Suppressor macrophage (primary cell): ENCODE measurements at places on chromosomes 4 and X.

- DNase-seq = peak; percentile 32
Observed at GRCh38 chr4:82031376-82031927, 342.3 kb downstream of the HNRNPD start.

DNA sequence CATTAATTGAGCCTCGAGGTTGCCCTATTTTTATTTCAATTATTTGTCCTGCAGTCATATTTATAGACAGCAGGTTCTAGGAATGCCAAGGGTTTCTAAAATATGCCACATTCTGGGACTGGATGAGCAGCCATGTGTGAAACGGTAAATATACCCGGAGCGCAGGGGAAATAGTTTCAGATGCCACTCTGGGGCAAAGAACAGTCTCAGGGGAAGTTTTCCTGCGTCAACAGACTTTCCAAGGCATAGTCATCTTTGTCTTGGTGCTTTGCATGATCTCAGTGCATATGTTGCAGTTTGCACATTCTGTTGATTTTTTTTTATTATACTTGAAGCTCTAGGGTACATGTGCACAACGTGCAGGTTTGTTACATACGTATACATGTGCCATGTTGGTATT, 71.0 kb downstream of the GPAT3 start:
- DNase-seq = no peak

- no peak for DNase-seq
Observed at GRCh38 chr4:55980725-55981124, 32.0 kb downstream of the CEP135 start.

GRCh38 chrX:150897421-150898320, 797 bp downstream of the CD99L2 start:
- DNase-seq = no peak

DNA sequence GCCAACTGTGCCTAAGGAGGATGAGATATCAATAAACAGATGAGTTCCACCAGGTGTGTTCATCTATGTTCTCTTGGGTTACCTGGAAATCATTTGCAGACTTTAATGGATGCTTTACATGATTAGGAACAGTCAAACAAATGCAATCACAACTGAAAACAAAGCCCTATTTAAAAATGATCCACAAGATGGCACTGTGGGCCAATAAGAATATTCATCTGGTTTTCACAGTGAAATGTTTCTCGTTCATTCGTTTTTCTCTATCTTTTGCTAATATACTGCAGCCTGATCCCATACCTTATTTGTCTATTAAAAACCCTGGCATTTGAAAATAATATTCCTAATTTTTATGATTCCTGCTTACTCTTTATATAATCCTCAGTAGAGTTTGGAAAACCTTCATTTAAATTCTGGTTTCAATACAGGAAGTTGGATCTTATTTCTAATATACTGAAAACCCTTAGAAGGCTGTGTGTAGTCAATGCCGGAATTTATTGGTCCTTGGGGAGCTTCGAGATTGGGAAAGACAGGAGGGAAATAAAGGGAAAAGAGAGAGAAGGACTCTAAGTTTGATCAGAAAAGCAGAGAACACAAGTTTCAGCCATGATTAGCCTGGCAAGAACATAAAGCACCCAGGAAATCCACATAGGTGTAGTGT, 63.8 kb upstream of the TAPT1 start:
- peak; percentile 15 for DNase-seq

DNA sequence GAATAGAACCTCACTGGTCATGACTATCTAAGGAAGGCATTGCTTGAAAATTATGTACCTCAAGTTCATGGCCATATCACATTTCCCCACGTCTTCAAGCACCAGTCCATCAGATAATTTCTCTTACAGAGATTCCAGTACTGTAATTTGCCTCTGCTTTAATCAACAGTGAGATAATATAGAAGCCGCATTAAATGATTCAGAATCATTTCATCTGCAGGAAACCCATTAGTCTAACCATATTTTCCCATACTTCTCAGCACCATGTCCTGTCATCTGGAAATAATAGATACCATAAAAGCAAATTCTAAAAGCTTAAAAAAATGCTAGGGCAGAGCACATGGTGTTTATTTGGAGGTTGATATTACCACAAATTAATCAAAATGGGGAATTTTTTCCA, 310.3 kb upstream of the SLIT2 start:
- no peak for DNase-seq

GRCh38 chr4:26484032-26484515, 6.2 kb downstream of the CCKAR start:
- DNase-seq = no peak

- no peak for DNase-seq
Observed at GRCh38 chrX:69546417-69546816, 42.3 kb downstream of the NALF2 start.

DNA sequence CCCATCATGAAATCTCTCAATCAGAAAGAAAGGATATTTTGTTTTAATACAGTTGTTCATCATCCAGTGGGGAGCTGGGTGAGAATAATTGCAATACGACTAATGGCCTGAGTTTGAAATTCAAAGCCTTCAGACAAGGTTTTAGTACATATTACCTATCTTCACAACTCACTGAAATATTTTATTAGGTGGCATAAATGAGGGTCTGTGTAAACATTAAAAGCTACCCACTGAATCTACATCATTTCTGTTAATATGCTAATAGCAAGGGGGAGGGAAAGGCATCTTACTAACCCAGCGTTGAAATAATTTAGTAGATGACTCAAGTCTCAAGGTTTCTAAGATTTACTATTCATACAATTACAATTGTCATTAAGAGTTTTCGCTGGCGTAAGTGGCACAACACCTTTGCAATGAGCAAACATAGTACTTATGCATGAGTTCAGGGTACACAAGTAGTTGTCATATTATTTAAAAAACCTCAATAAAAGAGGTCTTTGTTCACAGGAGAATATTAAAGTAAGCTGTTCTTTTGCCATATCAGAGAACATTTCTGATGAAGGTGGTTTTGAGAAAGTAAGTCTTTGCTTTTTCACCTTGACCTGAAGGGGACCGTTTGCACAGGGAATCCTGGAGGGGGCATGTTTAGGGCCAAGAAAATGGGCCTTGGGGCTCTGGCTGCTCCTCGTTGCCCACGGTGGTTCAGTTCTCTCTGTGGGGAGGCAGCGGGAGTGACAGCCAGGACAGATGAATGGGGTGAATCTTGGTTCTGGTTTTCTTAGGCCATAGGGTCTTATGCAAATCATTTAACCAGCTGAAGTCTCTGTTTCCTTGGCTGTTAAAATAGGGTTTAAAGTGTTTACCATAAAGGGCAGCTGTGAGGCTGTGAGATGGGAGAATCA, 4.5 kb upstream of the RHOH start:
- no peak for DNase-seq

GRCh38 chrX:101676571-101676970, 16.9 kb upstream of the ARMCX2 start:
- no peak for DNase-seq

- DNase-seq = no peak
Observed at GRCh38 chrX:65741823-65742222, 74.4 kb downstream of the MSN start.

GRCh38 chr4:80216100-80216761, 18.9 kb downstream of the PRDM8 start:
- peak; percentile 45 for DNase-seq

DNA sequence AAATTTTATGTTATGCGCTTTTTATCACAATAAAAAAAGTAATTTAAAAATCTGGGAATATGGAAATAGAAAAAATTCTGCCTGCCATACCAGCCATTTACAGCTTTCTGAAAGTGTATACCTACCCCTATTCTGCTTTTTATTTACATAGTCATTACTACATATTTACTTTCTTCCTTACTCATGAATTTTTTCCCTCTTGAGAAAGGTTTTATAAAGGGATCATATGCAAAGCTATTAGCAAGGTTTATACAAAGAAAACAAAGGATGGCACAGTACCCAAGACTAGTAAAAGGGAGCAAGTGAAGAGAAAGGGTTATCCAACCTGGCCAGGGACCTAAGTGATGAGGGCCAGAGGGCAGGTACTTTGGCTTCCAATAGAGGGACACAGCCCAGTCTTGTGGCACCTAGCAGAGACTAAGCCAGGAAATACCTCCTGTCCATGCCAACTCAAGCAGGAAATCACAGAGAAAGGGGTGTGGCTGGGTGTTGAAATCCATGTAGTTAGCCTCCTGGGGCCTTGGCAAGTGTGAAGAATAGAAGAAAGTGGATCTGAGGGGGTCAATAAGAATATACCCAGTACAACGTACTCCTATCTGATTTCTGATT, 207.3 kb upstream of the VEGFC start:
- DNase-seq = no peak

DNA sequence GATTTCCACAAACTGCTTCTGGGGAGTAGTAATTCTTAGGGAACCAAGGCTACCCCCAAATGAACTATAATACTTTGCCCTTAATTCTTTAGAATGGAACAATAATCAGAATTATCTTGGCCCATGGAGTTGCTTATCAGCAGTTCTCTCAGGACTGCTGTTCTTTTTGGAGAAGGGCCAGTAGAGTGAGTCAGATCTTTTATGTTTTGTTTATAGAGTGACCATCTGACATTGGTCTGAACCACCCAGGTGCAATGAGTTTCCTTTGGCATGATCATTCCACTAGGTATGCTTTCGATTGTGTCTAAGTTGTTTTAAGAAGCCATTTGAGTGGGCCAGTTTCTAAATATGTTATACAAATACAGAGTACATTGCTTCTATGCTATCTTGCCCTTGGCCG, 31.8 kb downstream of the PRRG1 start:
- DNase-seq = no peak

DNA sequence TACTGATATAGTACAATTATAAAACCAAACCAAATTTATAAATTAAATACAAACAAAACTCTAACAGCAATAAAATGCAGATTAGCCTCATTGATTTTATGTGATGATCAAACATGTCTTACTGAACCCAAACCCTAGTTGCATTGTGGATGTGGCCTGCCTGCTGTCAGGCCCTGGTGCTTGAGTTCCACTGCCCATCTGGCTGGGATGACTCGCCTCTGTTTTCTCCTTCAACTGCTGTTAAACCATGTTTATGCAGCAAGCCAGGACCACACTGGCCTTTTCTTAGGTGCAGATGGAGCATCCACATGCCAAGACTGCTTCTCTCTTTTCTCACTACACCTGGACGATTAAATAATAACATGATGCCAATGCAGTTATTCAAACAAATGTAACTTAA, 22.6 kb downstream of the NAP1L5 start:
- no peak for DNase-seq

GRCh38 chr4:112717856-112718255, 80.9 kb downstream of the LARP7 start:
- no peak for DNase-seq

GRCh38 chr4:123556526-123556925, 159.9 kb downstream of the SPRY1 start:
- peak; percentile 6 for DNase-seq

GRCh38 chr4:111362941-111363361, 740.1 kb upstream of the PITX2 start:
- no peak for DNase-seq

DNA sequence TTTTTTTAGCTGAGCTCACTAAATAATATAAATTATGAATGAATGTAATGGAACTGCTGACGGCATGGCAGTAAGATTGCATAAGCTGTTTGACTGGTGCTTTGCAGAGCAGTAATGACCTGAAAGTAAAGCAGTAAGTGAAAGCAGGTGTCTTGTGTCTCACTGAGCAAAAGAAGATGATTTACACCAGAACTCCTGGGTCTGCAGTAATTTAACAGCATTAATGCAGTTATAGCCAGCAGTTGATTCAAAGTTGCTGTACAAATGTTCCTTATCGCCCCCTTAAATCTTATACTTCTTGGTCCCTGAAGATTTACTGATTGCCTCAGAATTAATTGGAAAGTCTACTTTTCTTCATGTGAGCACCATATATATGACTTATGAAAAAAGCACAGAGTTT, 187.7 kb downstream of the DCTD start:
- DNase-seq = no peak

DNA sequence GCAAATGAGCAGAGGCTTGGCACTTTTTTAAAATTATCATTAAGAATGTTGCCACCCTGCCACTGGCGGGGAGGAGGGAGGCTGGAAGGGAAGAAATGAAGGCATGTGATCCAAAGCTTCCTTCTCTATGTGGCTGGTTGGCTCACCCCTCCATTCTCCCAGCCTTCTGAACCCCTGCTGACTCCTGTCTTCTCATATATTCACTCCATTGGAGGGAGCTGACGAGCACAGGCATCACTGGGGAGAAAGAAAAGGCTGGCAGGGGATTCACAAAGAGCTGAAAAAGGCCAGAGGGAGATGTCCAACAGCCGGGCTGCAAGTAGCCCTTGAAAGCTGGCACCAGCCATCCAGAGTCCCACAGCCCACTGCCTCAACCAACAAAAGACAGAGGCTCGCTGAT, 495.6 kb downstream of the BCOR start:
- no peak for DNase-seq

DNA sequence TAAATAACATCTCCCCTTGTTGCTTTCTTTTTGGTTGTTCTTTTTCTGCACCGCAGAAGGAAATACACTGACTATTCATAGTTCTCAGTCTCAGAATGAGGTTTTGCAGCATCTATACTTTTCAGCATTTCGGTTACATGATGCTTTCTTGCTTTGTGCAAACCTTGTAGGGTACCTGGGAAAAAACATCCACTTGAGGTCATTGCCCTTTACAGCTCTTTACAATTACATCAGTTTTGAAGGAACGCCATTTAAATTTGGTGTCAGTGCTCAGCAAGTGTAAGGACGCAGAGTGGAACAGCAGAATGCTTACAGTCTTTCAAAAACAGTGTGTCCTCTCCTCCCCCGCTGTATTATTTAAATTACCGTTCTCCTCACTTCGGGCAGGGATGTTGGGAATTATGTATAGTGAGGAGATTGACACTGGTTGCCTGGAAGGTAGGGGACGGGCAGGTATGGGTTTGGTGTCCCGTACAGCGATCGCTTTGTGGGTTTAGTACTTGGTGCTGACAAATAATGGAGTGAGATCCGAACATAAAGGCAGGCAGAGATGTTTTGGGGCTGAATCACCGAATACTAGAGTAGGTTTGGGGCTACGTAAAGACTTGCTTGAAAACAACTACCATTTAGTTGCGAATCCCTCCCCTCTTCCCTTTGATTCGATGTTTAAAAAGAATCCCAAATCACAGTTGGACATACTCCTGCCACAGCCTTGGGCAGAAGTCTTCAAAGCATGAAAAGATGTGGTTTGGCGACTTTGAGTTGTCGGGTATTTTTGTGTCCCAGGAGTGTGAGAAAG, 2.0 kb upstream of the NKX3-2 start:
- no peak for DNase-seq

GRCh38 chr4:7557456-7557855, 122.7 kb upstream of the PSAPL1 start:
- no peak for DNase-seq

DNA sequence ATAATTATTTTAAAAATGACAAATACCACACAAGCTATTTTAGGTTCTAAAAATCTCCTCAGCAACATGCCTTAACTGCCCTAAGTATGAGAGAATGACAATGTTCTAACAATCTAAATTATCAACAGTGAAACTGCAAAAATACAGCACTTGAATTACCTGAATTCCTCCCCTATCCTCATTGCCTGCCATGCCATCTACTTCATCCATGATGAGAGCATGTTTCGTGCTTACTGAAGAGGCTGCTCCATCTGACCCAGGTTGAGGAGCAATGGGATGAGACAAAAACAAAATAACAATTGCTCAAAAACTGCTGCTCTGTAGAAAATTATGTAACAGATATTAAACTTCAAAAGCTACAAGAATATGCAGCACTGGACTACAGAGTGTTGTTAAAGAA, 63.3 kb downstream of the RFC1 start:
- DNase-seq = no peak
